A172 (cell line): ENCODE measurements at places on chromosomes 3 and 15. TPM values are rescaled to one million over a fixed set of nuclear protein-coding genes. Genes with fewer than 3 reads are reported as not detected.
A peak's percentile ranks its signal among the peaks of the same experiment; 100 is the strongest.

The PLAAT1 gene
- total RNA-seq, result 7.5 and 29.3 TPM in 2 replicates

- DNase-seq, result no peak
Measured at GRCh38 chr3:15110206-15110605, 11.3 kb upstream of the RBSN start.

- DNase-seq, result peak; percentile 6
Measured at GRCh38 chr3:141835557-141836229, 40.8 kb upstream of the ATP1B3 start.

DNA sequence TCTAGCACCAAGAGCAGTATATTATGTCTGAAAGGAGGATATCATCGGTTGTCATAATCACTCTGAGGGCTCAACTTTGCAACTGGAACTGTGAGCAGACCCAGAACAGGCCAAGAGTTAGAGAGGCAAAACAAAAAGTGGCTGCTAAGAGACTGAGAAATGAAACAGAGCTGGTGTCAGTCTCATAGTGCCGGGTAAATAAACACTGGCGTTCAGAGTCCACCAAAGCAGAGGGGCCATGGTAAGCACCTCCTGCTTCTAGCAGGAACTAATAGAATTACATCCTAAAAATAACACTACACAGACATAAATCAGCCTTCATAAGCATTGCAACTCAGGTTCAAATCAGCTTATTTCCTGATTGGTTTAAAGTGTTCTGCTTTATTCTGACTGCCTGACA is 10.3 kb upstream of the IL12A start:
- DNase-seq, result no peak

GRCh38 chr3:180829409-180830405 is 82.8 kb upstream of the FXR1 start:
- no peak for DNase-seq

- peak; percentile 38 for DNase-seq
Measured at GRCh38 chr3:115512565-115513415, 110.5 kb upstream of the GAP43 start.

DNA sequence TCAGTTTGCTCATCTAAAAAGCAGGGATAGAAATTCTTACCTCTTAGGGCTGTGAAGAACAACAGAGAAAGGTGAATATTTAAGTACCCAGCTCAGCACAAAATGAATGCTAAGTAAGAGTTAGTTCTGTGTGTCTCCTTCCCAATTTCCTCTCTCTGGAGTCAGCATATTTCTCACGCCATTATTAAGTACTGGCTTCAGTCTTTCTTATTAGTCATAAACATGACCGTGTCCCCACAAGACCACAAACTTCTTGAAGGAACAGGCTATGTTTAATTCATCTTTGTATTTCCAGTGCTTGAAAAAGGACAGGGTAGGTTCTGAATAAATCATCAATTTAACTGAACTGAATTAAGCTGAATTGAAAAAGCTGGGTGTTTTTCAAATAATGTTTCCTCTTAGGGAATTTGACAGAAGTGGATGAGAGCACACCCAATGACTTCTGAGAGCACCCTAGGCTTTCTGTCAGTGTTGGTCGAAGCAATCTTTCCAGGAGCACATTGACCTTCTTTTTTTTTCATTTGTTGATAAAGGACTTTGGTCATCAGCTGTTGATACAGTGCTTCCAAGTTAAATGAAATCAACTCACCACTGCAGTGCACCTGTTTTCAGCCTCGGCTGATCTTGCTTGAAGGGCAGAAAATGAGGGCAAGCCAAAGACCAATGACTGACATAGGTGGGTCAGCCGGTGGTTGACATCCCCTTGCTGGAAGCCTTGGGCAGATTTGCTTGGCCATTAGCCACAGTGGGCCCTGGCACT is 324.6 kb downstream of the MFSD1 start:
- peak; percentile 22 for DNase-seq

GRCh38 chr15:28097656-28098359 is 1.3 kb downstream of the OCA2 start:
- DNase-seq, result no peak

GRCh38 chr3:37667335-37667734 is 194.3 kb upstream of the CTDSPL start:
- no peak for DNase-seq

DNA sequence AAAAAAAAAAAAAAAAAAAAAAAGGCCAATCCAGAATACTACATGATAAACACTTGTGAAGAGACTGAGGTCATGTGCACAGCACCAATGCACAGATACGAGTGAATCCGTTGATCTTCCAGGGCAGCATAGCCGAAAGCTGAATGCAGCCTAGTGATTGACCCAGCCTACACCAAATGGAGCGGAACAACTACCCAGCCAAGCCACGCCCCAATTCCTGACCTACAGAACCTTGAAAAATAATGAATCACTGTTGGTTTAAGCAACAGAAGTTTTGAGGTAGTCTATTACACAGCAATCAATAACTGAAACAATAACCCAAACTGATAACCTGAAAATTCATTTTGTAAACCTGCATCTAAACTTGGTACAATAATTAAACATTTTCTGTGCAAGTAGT is 361.0 kb downstream of the FHIT start:
- DNase-seq, result no peak
